ENCODE measurements at places on chromosomes 2 and 18. TPM values are rescaled to one million over a fixed set of nuclear protein-coding genes. Genes with fewer than 3 reads are reported as not detected.
A peak's percentile ranks its signal among the peaks of the same experiment; 100 is the strongest.

The RNF138 gene
- 30.7 TPM for total RNA-seq

DNA sequence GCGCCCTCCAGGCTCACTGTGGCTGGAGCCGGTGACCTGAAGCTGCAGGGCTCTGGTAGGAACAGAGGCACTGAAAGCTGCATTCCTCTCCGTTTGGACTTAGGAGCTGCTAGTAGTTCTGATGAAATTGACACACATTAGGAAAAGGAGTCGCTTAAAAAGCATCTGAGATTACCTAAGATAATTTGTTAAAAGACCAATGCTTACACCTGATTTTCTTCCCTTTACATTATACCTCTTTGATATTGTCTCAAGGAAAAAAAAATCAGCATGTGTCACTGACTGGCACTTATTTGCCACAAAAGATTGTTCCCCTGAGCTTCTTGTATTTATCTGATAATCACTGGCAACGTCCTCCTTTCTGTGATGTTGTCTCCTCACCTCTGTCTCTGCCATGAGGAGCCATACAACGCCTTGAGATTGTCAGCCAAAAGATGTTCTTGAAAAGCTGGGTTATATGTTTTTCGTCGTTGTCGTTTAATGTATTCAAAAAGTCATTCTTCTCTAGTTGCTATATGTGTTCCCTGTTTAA, 618 bp upstream of the CHN1 start:
- no peaks in the 10 kb centered on the region for H3K4me1 ChIP-seq
- H3K36me3 ChIP-seq, result no peaks in the 10 kb centered on the region
- no peak for DNase-seq
- H3K27me3 ChIP-seq, result peaks cover 78% of the 10 kb centered on the region
- H3K4me3 ChIP-seq, result peak overlapping the region; percentile 58

GRCh38 chr2:215717501-215718381, 281.9 kb upstream of the FN1 start:
- DNase-seq, result peak; percentile 68
- no peak overlapping the region for H3K4me3 ChIP-seq
- peak overlapping the region; percentile 61 for H3K27ac ChIP-seq
- H3K27me3 ChIP-seq, result no peaks in the 10 kb centered on the region
- peaks cover 11% of the 10 kb centered on the region for H3K4me1 ChIP-seq
- no peaks in the 10 kb centered on the region for H3K36me3 ChIP-seq

DNA sequence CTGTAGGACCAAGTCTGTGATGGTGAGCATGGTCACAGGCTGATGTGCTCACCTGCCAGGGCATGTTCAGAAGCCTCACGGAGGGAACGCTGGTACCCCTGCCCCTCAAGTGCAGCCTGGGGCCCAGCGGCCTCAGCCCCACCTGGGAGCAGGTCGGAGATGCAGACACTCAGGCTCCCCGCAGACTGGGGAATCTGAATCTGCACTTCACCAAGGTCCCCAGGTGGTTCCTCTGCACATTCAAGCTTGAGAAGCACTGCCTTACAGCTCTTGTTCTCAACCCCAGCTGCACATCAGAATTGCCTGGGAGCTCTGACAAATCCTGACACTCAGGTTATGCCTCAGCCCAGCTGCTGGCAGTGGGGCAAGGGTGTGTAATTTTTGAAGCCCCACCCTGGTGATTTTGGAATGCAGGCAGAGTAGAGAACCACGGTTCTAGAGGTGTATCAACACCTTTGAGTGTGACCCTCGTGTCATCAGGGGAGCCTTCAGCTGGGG, 54.8 kb downstream of the CRACDL start:
- no peaks in the 10 kb centered on the region for H3K27me3 ChIP-seq
- H3K4me3 ChIP-seq, result no peak overlapping the region
- no peak for DNase-seq
- H3K36me3 ChIP-seq, result no peaks in the 10 kb centered on the region
- no peak overlapping the region for H3K27ac ChIP-seq

GRCh38 chr2:152492131-152492530, 157.2 kb downstream of the FMNL2 start:
- no peaks in the 10 kb centered on the region for H3K36me3 ChIP-seq
- no peaks in the 10 kb centered on the region for H3K27me3 ChIP-seq
- no peak for DNase-seq

The SLC14A1 gene
- total RNA-seq, result 0.86 TPM

DNA sequence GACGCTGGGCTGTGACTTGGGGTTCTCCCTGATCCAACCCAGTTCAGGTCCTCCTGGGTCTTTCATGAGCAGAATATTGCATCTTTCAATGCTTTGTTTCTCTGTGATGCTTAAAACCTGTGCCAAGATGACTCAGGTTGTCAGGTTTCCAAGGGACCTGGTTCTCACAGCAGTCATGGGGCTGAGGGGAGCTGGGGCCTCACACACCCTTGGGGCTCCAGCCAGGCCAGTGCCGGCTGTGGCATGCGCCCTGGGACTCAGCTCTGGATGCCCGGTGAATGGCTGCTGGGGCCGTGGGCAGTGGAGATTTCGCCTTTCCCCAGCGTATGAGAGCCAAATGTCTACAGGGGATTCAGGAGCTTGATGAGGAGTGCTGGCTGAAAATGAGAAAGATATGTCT, 29.6 kb downstream of the EDAR start:
- H3K36me3 ChIP-seq, result no peaks in the 10 kb centered on the region
- no peak overlapping the region for H3K4me3 ChIP-seq
- no peaks in the 10 kb centered on the region for H3K4me1 ChIP-seq
- no peak for DNase-seq
- no peaks in the 10 kb centered on the region for H3K27me3 ChIP-seq

Data from left lung (tissue), 14 donors.